ENCODE measurements at places on chromosomes 7 and 10.

- no peak for DNase-seq
Observed at GRCh38 chr10:10326116-10326515, 691.6 kb upstream of the CELF2 start.

DNA sequence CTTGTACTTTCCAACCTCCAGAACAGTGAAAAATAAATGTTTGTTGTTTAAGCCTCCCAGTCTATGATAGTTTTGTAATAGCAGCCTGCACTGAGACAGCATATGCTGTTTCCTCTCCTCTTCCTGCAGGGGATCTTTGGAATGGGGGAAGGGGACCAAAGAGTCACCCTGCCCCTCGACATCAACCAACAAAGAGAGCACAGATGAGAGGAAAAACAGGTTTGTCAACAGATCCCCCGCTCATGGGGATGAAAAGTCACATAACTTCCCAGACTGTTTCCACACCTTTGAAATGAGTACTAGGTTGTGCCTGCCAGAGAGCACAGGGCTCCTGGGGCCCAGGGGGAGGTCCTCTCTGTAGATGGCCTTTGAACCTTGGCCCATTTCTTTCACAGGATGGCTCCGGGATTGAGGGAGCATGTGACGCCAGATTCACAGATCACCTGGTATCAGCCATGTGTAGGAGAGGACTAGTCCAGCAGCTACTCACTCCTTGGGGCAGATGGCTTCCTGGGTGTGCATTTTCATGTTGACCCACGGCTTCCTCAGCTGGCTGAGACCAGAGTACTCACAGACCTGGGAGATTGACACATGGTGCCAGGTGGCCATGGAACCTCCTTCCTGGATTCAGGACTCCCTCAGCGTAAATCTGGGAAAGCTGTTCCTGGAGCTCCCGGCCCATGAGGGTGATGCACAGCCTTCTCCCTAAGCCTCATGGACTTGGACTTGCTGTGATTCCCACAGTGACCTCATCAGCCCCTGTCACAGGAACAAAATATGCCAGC is 125.6 kb downstream of the CXCL12 start:
- DNase-seq, result no peak

- no peak for DNase-seq
Observed at GRCh38 chr7:35258125-35258867, 4.4 kb upstream of the TBX20 start.

DNA sequence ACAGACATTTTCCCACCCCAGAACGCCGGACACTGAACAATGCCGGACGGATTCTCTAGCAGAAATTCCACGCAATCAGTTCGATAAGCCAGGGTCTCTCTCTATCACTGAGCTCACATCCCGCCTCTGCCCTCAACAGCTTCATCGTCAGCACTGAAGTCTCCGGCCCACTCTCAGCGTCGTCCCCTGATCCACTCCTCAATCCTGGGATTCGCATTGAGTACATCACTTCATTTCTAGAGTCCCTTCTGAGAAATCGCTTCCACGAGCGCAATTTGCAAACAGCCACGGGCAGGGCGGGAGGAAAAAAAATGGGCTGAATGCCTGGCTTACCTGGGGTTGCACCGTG is 365 bp downstream of the YME1L1 start:
- peak; percentile 27 for DNase-seq

DNA sequence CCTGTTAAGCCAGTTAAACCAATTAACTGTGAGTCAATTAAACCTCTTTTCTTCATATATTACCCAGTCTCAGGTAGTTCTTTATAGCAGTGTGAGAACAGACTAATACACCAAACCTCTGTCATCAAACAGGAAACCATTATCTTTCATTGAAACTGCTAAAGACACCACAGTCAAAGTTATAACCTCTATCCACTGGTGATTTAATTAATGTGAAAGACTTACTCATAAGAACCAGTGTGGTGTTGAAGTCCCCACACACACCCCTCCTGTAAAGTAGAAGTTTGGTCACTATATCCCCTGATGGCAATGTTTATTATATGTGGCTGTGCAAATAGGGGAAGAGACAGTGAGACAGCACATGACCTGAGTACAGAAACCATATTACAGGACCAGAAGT is 228.1 kb downstream of the NEBL start:
- DNase-seq, result no peak

- peak; percentile 4 for DNase-seq
Observed at GRCh38 chr7:98210513-98211220, 572 bp upstream of the BHLHA15 start.

- no peak for DNase-seq
Observed at GRCh38 chr7:83427884-83428283, 221.1 kb downstream of the SEMA3E start.

DNA sequence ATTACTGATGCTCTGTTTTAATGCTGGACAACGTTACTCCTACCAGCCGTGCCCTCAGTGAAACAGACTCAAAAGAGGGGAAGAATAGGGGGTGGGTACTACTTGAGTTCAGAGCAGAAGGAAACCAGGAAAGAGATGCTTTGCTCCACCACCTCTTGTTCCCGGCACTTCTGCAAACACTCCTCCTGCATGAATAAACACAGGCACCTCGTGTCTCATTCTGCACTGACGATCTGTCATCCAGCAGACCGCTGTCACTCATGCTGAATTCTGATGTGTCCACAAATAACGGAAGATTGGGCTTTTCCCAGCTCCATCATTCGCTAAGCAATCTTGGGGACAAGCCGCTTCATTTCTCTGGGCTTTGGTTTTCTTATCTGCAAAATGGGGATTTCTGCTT is 26.7 kb downstream of the YWHAG start:
- DNase-seq, result no peak

- peak; percentile 72 for DNase-seq
Observed at GRCh38 chr10:31977440-31978155, 49.0 kb upstream of the ARHGAP12 start.

DNA sequence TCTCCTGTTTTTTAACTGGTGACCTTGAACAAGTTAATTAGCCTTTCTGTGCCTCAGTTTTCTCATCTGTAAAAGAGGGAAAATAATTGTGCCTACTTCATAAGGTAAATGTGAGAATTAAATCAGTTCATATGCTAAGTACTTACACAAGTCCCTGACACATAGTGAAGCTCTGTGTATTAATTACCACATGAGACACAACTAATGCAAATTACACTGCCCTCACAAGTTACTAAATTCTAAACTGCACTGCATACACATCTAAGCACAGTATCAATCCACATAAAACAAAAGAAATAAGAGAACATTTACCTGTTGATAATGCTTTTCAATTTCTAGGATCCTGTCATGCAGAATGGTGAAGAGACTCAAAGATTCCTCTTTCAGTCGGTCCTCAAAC is 22.5 kb downstream of the C10orf67 start:
- no peak for DNase-seq

DNA sequence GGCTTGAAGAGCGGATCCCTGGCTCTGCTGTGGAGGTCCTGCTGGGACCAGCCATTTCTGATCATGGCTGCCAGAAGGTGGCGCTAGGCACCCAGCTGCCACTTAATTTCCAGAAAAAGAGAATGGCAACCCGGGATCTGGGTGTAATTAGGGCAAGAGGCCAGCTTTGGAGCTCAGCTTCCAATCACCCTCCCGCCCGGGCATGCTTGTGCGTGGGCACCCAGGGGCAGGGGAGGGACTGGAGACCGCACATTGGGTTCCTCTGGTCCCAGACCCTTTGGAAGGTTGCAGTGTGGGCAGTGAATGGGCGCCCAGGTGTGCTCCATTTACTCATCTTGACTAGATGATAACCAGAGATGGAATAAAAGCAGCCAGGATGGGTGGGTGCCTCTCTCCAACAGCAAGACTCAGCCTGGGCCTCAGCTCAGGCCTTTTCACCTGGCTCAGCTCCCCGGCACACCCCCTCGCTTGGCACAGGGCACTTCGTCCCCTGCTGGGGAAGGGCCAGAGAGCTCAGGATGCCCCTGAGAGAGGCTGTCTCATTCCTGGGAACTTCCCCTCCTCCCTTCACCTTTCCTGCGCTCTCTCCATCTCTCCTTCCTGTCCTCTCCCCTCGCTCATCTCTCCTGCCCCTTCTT is 14.7 kb downstream of the FAM241B start:
- DNase-seq, result peak; percentile 20

DNA sequence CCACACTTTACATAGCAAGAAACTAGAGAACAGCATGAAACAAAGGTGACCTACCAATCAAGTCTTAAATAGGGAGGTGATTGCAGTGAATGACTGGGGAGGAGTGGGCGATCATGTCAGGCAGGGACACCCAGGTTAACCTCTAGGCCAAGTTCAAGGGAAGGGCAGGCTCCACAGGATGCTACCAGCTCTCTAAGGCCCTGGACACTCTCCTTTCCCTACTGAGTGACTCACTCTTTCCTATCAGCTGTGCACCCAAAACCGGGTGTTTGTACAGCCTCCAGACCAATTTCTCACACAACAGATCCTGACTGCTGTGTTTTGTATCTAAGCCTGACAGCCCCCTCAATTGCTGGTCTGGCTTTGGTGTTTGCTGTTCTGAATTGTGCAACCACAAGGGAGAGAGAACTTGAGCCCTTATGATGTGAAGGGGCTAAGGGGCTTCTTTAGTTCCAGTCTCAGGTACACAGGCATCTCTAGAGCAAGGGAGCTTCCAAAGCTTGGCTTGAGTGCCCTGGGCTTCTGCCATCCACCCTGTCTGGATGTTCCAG is 107.8 kb downstream of the TBXAS1 start:
- DNase-seq, result peak; percentile 94

DNA sequence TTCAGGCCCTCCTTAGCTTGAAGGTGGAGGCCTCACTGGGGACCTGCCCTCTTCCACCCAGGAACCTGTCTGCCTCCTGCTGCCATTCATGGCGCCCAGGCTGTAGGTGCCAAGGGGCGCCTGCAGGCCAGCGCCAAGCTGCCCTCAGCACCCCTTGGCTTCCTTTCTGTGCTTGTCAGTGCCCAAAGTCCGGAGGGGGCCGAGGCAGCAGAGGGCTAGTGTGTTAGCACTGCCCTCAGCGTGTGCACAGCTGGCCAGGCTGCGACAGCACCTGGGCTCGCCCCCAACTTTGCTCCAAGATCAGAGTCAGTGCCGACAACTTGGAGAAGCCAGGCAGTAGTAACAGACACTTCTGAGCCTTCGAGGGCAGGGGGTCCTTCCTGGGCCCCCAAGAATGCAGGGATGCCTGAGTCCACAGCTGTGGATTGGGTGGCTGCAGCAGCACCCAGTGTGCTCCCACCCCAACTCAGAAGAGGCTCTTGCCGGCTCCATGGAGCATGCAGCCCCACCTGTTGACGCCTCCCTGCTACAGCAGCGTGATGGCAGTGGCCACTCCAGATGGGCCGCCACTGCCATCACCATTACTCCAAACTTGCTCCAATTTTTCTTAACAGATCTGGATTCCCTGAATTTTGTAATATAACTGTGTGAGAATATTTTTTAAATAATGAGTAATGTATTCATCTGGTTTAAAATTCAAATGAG is 41.7 kb downstream of the CACUL1 start:
- DNase-seq, result no peak

GRCh38 chr7:80588591-80588990 is 49.9 kb upstream of the CD36 start:
- peak; percentile 23 for DNase-seq

DNA sequence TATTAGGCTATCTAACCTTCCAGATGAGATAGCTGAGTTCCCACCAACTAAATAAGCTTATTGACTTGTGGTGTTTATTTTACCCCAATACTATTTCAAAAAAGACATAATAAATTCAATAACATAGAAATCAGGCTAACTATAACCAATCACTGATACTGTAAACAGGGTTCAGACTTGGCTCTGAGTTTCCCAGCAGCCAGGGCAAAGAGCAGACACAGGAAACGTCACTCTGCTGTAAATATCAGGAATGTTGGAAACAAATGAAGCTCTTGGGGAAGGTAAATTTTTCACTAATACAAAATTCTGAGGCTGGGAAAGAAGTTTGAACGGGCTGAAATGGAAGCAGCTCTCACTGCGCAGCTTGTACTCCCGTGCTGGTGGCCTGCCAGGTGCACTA is 114.6 kb downstream of the GALNT11 start:
- DNase-seq, result no peak

GRCh38 chr7:150410680-150411346 is 31.7 kb downstream of the ZNF775 start:
- no peak for DNase-seq

GRCh38 chr10:129768437-129769355 is 195.4 kb downstream of the EBF3 start:
- DNase-seq, result no peak

- no peak for DNase-seq
Observed at GRCh38 chr10:74488907-74489306, 337.5 kb upstream of the KAT6B start.

- peak; percentile 21 for DNase-seq
Observed at GRCh38 chr7:37833107-37833817, 15.1 kb upstream of the NME8 start.

DNA sequence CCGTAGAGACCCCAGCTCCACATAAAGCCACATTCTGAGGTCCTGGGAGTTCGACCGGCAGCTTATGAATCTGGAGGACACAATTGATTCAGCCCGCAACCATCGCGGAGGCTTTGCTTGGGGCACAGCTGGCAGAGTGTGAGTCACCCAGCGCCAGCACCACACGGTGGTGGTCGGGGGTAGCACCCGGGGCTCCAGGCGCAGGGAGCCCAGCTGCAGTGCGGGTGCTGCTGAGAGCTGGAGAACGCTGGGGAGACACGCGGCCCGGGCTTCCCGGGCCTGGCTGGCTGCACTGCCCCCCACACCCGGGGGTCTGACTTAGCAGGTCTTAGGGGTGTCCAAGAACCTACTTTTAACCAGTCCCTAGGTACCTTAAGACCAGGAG is 87.9 kb downstream of the PAXIP1 start:
- no peak for DNase-seq

DNA sequence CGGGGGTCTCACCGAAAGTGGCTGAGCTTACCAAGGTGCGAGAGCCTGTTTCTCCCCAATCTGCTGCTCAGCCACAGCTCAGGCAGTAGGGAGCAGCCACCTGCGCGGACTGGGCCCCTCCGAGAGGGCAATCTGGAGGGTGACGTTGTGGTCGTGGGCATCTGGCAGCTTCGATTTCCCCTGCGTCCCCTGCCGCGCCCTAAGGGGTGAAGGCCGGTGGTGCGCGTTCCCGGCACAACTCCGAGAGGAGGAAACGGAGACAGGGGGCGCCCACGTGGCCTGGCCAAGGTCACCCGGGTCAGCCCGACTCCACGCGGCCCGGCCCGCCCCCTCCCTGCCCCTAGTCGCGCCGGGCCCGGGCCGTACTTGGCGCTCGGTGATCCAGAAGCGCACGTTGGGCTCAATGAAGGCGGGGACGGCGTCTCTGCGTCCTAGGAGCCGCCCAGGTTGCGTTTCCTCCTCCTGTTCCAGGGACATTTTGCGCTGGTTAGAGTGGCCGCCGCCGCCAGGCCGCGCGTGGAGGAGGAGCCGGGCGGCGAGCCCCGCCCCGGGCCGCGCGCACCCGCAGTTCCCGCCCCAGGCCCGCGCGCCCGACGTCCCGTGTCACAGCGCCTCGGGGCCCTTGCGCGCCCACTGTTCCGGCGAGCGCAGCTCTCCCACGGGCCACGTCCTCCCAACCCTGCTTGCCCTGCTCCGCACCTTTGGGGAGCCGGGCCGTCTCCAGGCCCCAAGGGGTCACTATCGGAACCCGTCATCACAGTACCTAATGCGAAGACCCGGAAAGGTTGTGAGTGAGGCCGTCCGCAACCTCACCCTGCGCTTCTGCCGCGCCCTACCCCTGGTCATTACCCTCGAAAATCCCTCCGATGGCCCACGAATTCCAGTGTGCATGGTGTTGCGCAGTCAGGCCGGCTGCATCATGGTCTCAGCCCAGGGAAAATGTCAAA is at the start of gene SFXN4:
SFXN4 (minus strand) TSS at position 544 of the 947 bp plus-strand sequence; CDS start at position 477, 67 bp downstream.
- DNase-seq, result peak; percentile 29

All from amniotic epithelial cell (primary cell).